ENCODE measurements at places on chromosomes 5 and 9. TPM values are rescaled to one million over a fixed set of nuclear protein-coding genes. Genes with fewer than 3 reads are reported as not detected.

SH3RF2 gene
- 1.7 TPM for total RNA-seq

NUTM2F gene
- not detected for total RNA-seq

ANXA2R gene
- total RNA-seq, result 2.1 TPM

PCA3 gene
- 2.2 TPM for total RNA-seq

FOXD4L6 gene
- not detected for total RNA-seq

C5orf58 gene
- total RNA-seq, result not detected

AK1 gene
- total RNA-seq, result 80.7 TPM

HBEGF gene
- 27.8 TPM for total RNA-seq

CDH9 gene
- not detected for total RNA-seq

SPINK4 gene
- total RNA-seq, result not detected

TRIM23 gene
- total RNA-seq, result 14.9 TPM

SCGB3A2 gene
- total RNA-seq, result not detected

GPX3 gene
- total RNA-seq, result 15.5 TPM

GRIA1 gene
- total RNA-seq, result not detected

DMRT3 gene
- not detected for total RNA-seq

ANGPTL2 gene
- 22.1 TPM for total RNA-seq

ZNF782 gene
- 6.2 TPM for total RNA-seq

SMIM33 gene
- 0.13 TPM for total RNA-seq

PCDHGC3 gene
- 19.6 TPM for total RNA-seq

SPINK13 gene
- total RNA-seq, result not detected

DPYSL3 gene
- 127 TPM for total RNA-seq

GMCL2 gene
- not detected for total RNA-seq

TXNDC8 gene
- total RNA-seq, result not detected

ZFP37 gene
- 1.6 TPM for total RNA-seq

MATR3 gene
- 372 TPM for total RNA-seq

PDGFRB gene
- 1.6 TPM for total RNA-seq

GPR150 gene
- 0.29 TPM for total RNA-seq

BHMT gene
- total RNA-seq, result not detected

CNTFR gene
- not detected for total RNA-seq

NMUR2 gene
- total RNA-seq, result not detected

IL3 gene
- not detected for total RNA-seq

RASGRF2 gene
- 28.9 TPM for total RNA-seq

ADAMTS2 gene
- total RNA-seq, result 0.50 TPM

IFNK gene
- not detected for total RNA-seq
